Hindlimb muscle (tissue), 1 donor: ENCODE measurements at places on chromosomes 13 and 19. TPM values are rescaled to one million over a fixed set of nuclear protein-coding genes. Genes with fewer than 3 reads are reported as not detected.

DNA sequence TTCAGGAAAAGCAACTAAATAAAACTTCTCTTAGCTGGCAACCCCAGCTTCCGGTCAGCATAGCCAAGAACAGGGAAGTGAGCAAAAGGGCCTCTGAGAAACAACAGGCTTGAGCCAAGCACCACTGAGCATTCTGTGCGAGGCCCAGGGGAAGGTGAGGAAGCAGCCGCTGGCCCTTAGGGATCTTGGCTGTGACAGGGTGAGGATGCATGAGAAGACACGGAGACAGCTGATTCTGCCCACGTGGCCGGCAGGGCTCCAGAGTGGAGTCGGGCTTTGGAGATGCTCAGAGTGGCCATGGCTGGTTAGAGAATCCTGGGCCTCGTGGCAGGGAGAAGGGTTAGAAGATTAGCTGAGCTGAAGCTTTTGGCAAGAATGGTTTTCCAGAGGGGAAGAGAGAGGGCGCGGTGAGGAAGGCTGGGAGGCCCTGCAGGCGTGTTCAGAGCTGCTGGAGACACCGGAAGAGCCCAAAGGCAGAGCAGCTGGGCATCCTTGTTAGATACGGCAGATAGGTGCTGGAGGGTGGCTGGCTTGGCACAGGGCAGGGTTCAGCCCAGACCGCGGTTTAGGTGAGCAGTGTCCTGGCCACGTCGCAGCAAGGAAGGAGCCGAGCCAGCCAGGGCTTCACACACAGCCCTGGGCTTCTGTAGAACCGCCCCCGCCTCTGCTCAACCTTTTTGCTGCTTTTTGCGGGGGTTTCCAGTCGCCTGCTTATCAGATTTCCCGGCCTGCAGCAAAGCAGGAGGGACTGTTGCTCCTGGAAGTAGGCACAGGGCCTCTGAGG, 17.3 kb downstream of the UPF1 start:
- peak; percentile 78 for DNase-seq

The PRTN3 gene
- polyA plus RNA-seq, result 6.1 TPM

The IFI30 gene
- polyA plus RNA-seq, result 2.9 TPM

- DNase-seq, result no peak
These were observed 19.2 kb downstream of the GPX4 start for GRCh38 chr19:1122972-1123363.

The C1QTNF9B gene
- 2.5 TPM for polyA plus RNA-seq

- no peak for DNase-seq
These were observed 17.1 kb downstream of the KLF5 start for GRCh38 chr13:73075954-73076353.

DNA sequence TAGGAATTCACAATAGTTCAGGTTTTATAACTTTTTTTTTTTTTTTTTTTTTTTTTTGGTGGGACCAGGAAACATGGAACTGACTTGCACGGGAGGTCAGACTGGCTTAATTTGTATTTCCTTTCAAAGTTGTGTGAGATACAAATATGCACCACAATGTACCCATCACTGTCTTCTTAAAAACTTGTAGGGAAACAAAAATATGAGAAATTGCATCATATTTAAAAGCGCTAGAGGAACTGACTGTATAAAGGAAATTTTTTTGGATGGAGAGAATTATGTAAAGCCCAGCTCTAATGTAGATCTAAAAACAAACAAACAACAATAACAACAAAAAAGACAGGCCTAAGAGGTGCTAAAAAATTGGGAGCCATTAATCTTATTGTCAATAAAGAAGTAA, 246.5 kb downstream of the DCT start:
- DNase-seq, result no peak

DNA sequence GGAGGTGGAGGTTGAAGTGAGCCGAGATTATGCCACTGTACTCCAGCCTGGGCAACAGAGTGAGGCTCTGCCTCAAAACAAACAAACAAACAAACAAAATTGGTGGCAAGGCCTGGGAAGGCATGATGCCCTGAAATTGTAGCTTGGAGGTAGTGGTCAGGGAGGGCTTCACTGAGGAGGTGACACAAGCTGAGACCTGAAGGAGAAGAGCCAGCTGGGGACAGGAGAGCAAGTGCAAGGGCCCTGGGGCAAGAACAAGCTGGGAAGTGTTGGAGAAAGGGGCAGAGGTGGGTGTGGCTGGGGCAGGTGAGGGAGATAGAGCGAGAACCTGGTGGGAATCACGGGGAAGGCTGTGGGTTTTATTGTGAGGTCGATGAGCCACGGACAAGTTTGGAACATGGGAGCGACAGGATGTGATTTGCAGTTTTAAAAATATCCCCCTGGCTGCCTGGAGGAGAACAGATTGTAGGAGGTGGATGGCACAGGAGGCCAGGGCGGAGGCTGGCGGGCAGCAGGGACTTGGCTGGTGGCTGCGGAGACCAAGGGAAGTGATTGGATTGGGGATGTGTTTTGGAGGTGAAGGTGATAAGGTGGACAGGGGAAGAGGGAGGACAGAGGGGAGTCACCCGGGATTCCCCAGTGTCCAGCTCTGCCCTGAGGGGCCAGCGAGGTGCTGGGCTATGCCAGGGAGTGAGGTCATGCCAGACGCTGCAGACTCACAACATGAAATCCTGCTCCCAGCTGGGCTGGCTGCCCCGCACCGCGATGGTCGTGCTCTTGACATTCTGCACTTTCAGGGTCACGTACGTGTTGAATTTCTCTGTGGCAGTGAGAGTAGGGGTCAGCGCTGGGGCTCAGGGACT, 14.0 kb downstream of the UNC13A start:
- no peak for DNase-seq

DNA sequence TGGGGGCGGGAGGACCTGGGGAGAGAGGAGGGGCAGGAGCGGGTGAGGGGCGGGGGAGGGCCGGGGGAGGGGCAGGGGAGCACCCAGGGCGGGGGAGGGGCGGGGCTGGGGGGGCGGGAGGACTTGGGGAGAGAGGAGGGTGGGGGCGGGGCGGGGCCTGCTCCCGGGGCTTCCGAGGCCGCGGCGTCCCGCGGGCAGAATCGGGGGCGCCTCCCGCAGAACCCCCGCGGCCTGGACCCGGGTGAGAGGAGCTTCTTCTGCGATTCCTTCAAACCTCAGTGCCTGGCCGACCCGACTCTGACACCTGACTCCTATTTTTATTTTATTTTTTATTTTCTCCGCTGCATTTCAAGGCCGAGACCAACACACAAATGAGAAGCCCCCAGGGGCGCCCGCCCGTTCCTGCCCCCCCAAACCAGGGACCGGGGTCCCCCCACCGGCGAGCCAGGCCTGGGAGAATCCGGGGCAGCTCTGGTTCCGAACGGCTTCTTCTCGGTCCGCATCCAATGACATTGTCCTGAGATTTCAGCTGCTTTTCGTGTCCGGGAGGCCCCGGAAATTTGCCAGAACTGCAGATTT, 470 bp upstream of the GRTP1 start:
- DNase-seq, result peak; percentile 30

DNA sequence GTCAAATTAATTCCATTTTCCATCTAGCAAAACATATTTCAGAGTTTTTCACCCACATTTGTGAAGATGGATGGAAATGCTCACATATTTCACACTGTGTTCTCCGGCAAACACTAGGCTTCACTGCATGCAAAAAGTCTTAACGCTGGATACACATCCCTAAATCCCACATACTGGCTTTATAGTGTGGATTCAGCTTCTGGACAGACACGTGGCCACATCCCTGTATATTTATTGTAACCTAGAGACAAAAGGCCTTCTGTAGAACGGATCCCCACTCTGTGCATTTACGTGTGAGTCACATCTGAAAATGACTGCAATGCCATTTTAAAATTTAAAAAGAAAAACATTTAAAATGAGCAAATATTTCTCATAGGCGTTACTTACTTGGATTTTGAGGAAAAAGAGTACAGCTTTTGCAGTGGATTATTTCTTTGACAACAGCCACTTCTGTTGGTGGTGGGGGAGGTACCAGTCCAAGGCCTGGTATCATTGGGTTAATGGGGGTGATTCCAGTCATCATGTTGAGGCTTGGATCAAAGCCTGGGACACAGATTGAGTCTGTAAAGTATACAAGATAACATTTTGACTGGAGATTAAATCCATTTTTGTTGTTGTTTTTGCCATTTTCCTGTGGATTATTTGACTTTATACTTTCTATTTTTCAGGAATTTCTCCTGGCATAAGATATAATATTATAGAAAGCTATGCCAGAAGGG, 337.7 kb downstream of the DNAJC15 start:
- DNase-seq, result no peak

DNA sequence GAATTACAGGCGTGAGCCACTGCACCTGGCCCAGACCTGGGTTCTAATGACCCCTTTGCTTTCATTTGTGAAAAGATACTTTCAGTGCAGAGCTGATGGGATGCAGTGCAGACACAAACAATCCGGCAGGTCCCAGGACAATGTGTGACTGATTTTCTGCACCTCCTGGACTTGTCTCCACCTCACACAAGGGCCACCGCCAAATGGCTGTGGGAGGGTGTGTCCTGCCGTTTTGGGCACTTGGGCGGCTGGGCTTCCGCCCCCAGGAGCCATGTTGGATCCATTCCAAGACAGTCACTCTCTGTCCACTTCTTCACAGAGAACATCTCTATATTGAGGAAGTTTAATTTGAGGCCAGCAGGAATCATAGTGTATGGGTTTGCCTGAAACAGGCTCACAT, 112.3 kb upstream of the ZNF507 start:
- DNase-seq, result no peak

DNA sequence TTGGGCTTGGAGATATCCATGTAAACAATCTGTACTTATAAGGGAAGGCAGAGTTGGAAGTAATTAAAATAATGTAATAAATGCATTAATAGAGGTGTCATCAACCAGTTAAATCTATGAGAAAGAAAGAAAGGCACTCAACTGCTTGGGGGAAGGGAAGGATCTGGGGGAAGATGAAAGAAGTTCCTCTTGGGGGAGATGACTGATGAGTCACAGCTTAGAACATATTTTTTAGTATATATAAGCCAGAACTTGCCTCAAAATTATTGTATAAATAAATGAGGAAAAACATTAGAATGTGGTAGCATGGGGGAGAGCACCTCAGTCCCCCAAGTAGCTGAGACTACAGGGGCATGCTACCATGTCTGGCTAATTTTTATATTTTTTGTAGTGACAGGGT, 205.8 kb downstream of the GGACT start:
- DNase-seq, result no peak

The CLC gene
- 1.2 TPM for polyA plus RNA-seq

GRCh38 chr19:16001481-16002312, 52.9 kb downstream of the OR10H4 start:
- peak; percentile 21 for DNase-seq

GRCh38 chr13:76795701-76796695, 90.2 kb downstream of the KCTD12 start:
- no peak for DNase-seq

DNA sequence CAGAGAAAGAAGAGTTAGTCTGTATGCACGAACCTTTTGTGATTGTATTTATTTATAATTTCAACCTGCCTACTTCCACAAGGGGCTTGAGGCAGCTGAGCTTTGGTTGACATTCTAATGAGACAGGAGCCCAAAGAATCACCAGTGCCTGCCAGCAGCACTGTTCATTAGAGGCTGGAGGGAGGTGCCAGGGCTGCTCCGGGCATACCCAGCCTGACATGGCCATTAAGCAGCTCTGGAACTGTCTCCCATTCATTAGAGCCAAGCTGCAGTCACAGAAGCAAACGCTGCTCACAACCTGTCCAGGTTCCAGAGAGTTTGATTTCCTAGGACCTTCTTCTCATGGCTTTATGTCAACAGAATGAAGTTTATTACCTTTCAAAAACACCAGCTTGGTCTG, 425.5 kb downstream of the RFC3 start:
- no peak for DNase-seq

The LRRC25 gene
- 2.6 TPM for polyA plus RNA-seq

The RASGRP4 gene
- 2.8 TPM for polyA plus RNA-seq

DNA sequence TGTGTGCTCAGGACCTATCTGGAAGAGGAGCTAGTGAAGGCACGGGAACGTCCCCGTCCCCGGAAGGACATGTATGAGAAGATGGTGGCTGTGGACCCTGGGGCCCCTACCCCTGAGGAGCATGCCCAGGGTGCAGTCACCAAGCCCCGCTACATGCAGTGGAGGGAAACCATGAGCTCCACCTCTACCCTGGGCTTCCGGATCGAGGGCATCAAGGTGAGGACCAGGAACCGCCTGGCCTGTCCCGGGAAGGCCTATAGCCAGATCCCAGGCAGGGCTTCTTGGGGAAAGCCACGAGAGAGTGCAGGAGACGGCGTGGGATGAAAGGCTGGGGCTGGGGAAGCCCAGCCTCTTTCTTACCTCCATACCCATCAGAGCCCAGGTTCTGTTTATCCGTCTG, 16.2 kb downstream of the ITPKC start:
- no peak for DNase-seq

The ERF gene
- 34.5 TPM for polyA plus RNA-seq

DNA sequence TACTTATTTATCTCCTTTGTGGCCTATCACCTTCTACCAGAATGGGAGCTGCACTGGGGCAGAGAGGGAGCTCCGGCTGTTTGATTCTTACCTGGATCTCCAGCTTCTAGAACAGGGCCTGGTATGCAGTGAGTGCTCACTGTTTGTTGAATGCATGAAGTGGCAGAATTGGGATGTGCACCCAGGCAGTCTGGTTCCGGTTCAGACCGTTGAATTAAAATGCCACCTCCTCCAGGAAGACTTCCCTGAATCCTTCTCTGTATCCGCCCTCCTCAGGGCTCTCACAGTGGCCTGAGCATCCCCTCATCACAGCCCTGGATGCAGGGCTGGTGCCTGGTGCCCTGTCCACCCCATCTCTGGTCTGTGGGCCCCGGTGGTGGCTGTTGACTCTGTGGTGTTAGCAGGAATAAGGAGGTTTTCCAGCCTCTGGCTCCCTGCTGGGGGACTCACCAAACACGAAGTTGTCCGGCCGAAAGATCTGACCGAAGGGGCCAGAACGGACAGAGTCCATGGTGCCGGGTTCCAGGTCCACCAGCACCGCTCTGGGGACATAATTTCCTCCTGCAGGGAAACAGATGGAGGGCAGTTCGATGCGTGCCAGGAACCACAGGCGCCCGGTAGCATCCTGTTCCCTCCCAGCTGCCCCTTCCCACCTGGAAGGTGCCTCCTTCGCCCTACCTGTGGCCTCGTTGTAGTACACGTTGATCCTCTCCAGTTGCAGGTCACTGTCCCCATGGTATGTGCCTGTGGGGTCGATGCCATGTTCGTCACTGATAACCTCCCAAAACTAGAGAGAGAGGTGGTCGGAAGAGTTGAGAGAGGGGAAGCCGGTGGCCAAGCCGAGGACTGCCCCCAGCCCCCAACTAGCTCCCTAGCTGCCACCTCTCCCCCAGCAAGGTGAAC, 1.0 kb downstream of the TUBB4A start:
- DNase-seq, result no peak

DNA sequence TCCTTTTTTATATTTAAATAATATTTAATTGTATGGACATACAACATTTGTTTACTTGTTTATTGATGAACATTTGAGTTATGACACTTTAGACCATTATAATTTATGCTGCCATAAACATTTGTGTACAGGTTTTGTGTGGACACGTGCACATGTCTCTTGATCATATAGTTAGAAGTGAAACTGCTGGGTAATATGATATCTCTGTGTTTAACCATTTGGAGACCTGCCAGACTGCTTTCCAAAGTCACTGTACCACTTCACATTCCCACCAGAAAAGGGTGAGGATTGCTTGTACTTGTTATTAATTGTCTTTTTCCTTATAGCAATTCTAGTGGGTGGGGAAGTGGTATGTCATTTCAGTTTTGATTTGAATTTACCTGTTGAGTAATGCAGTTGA, 145.6 kb upstream of the KLHL1 start:
- no peak for DNase-seq

GRCh38 chr13:90622541-90622940, 724.9 kb upstream of the MIR17HG start:
- no peak for DNase-seq
